ENCODE measurements at places on chromosomes 2 and 18. TPM values are rescaled to one million over a fixed set of nuclear protein-coding genes. Genes with fewer than 3 reads are reported as not detected.

The ERFE gene
- 7.6 TPM for total RNA-seq

The UGT1A5 gene
- not detected for total RNA-seq

The ESCO1 gene
- total RNA-seq, result 9.2 TPM

The TMEM214 gene
- total RNA-seq, result 72.5 TPM

The FAM237A gene
- total RNA-seq, result not detected

The HOXD12 gene
- not detected for total RNA-seq
